ENCODE measurements at places on chromosomes 5 and 9. TPM values are rescaled to one million over a fixed set of nuclear protein-coding genes. Genes with fewer than 3 reads are reported as not detected.
A peak's percentile ranks its signal among the peaks of the same experiment; 100 is the strongest.

Gene CCDC152
- 13.2 TPM for total RNA-seq

GRCh38 chr5:22514231-22514630 is 338.9 kb downstream of the CDH12 start:
- H3K4me3 ChIP-seq, result no peak overlapping the region
- no peaks in the 10 kb centered on the region for H3K4me1 ChIP-seq
- H3K27me3 ChIP-seq, result no peaks in the 10 kb centered on the region
- DNase-seq, result no peak
- H3K27ac ChIP-seq, result no peak overlapping the region
- no peaks in the 10 kb centered on the region for H3K36me3 ChIP-seq

DNA sequence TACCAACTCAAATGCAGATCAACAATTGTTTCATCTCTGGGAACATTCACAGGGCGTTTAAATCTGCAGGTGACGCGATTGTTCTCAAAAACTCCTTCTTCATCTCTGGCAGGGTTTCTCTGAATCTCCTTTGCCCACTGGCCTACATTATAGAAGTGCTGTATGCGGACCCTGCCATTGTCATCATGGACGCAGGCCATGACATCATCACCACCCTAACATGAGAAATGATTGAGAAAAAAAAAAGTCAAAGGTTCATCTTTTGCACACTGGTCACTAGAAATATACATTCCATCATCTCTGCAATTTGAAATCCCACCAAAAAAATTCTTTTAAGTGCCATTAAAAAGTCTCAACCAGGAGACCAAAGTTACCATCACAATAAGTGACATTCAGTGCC is 21.6 kb upstream of the TMEM245 start:
- H3K36me3 ChIP-seq, result no peaks in the 10 kb centered on the region
- H3K27me3 ChIP-seq, result no peaks in the 10 kb centered on the region
- H3K27ac ChIP-seq, result no peak overlapping the region
- no peak for DNase-seq

GRCh38 chr5:848671-849111 is 2.1 kb downstream of the ZDHHC11 start:
- no peak overlapping the region for H3K27ac ChIP-seq
- DNase-seq, result peak; percentile 3
- no peaks in the 10 kb centered on the region for H3K36me3 ChIP-seq
- peaks cover 3% of the 10 kb centered on the region for H3K27me3 ChIP-seq

DNA sequence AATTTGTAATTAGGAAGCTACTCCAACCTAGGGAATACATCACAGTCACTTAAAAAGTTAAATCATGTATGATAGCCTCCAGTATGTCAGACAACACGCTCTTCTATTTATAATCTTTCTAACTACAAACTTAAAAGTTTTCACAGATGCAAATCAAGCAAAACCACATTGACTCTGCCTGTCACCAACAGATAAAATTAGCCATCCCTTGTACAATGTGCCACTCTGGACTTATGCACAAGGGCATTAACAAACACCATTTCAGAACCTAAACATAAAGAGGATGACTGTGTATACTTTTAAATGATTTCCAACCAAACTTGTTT is 14.7 kb downstream of the ERP44 start:
- no peak overlapping the region for H3K4me3 ChIP-seq
- DNase-seq, result no peak
- peaks cover 80% of the 10 kb centered on the region for H3K4me1 ChIP-seq
- no peaks in the 10 kb centered on the region for H3K27me3 ChIP-seq
- H3K27ac ChIP-seq, result no peak overlapping the region

DNA sequence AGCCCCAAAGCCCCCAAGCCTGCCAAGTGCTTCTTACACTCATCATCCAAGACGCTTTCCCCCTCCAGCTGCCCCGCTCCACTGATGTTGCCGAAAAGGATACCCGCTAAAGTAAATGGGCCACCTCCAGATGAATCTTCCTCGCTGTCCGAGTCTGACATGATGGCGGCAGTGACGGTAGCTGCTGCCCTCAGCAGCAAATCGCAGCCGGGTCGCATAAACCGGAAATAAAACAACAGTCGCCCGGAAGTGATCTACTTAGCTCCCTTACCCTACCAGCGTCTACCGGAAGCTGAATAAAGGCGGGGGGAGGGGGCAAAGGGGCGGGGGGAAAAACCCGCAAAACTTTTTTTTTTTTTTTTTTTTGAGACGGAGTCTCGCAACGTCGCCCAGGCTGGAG is at the start of gene TAF1L:
TAF1L (minus strand) TSS at position 308 of the 400 bp plus-strand sequence; CDS start at position 218, 90 bp downstream.
- no peaks in the 10 kb centered on the region for H3K4me1 ChIP-seq
- no peak within 1 kb of the TSS for H3K27ac ChIP-seq
- peaks cover 6% of the 10 kb centered on the region for H3K27me3 ChIP-seq
- H3K4me3 ChIP-seq, result no peak within 1 kb of the TSS
- DNase-seq, result no peak
- H3K36me3 ChIP-seq, result no peaks in the 10 kb centered on the region

- peaks cover 43% of the 10 kb centered on the region for H3K4me1 ChIP-seq
- peaks cover 43% of the 10 kb centered on the region for H3K36me3 ChIP-seq
- H3K4me3 ChIP-seq, result no peak overlapping the region
- peak overlapping the region; percentile 83 for H3K27ac ChIP-seq
- DNase-seq, result peak; percentile 40
These were observed 35.1 kb downstream of the FAM13B start for GRCh38 chr5:137997726-137998213.

Gene HARS2
- total RNA-seq, result 28.1 TPM

GRCh38 chr5:71880536-71880935 is 161.5 kb downstream of the CARTPT start:
- H3K27ac ChIP-seq, result no peak overlapping the region
- no peaks in the 10 kb centered on the region for H3K27me3 ChIP-seq
- H3K4me1 ChIP-seq, result no peaks in the 10 kb centered on the region
- H3K4me3 ChIP-seq, result no peak overlapping the region

Gene ORM2
- not detected for total RNA-seq

GRCh38 chr5:179243333-179243732 is 101.9 kb downstream of the ADAMTS2 start:
- no peaks in the 10 kb centered on the region for H3K36me3 ChIP-seq
- no peak overlapping the region for H3K4me3 ChIP-seq
- DNase-seq, result no peak
- no peaks in the 10 kb centered on the region for H3K4me1 ChIP-seq
- H3K27ac ChIP-seq, result no peak overlapping the region

DNA sequence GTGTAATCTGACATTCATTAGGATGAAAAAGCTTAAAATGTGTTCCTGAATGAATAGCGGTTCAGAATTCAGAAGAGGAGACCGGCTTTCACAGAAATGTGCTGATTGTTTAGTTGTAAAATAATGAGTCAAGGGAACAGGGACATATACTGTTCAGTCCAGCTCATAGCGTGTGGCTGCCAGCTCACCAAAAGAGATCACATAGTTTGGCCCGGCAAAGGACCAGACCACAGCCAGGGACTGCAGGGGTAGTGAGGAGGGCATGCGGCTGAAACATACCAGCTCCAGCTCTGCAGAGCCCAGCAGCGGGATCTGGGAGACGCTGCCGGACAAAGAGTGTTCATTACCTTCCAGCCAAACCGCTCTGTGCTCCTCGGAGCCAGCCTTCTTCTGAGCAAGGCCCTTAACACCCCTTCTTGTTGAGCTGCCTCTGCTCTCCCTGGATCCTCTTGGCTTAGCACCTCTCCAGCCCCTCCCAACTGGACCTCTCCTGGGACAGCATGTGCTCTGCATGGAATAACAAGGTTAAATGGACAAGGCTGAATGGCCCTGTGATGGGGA is 116.8 kb upstream of the CNTLN start:
- H3K4me1 ChIP-seq, result no peaks in the 10 kb centered on the region
- no peak overlapping the region for H3K27ac ChIP-seq
- DNase-seq, result no peak
- H3K27me3 ChIP-seq, result no peaks in the 10 kb centered on the region

Gene SIMC1
- 24.0 TPM for total RNA-seq

Measured in activated CD4-positive, alpha-beta T cell treated with anti-CD3 and anti-CD28 coated beads for 36 hours (primary cell).